ENCODE measurements at places on chromosomes 2 and 18. TPM values are rescaled to one million over a fixed set of nuclear protein-coding genes. Genes with fewer than 3 reads are reported as not detected.

DNA sequence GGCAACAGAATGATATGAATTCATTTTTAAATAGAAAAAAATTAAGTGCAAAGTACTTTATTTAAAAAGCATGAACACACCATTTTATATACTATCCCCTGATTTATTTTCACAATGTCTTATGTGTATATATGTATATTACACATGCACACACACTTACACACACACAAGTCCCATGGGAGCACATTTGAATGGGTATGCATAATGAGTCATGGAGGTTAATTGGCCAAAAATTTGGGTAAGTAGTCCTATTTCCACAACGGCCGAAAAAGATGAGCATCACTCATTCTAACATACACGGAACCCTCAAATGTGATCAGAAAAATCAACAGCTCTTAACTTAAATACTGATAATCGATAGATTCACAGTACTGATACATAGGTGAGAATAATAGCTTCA, 97.4 kb upstream of the NABP1 start:
- H3K36me3 ChIP-seq = no peaks in the 10 kb centered on the region
- peak; percentile 10 for DNase-seq
- H3K27me3 ChIP-seq = no peaks in the 10 kb centered on the region

DNA sequence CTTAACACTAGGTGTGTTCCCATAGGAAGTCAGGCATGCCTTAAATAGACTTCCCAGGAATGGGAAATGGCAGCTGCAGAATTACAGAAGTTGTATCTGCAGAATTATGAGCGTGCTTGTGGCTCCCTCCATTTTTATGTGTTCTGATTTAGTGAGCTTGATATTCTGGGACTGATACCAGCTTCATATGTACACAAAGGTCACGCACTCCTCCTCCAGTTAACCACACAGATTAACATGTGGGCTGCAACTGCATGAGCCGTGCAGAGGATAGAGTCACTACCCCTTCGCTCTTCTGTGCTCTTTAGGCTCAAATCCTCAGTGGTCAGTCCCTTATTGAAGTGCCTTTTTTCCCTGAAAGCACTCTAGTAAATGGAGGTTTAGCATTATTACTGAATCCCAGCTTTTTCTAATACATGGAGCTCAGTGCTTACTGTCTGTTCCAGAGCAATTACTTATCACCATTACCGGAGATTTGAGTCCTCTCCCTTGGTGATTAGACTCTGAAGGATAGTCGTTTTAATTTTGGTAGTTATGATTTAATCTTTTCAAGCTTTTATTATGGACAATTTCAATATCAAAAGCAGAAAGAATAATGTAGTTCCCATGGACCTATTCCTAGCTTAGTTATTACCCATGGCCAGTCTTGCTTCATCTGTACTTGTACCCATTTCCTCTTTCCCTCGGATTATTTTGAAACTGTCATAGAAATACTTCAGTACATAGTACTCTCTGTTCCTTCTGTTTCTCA, 238.3 kb downstream of the PRKCE start:
- peaks cover 9% of the 10 kb centered on the region for H3K4me1 ChIP-seq
- H3K27me3 ChIP-seq = no peaks in the 10 kb centered on the region
- DNase-seq = no peak
- H3K36me3 ChIP-seq = no peaks in the 10 kb centered on the region

DNA sequence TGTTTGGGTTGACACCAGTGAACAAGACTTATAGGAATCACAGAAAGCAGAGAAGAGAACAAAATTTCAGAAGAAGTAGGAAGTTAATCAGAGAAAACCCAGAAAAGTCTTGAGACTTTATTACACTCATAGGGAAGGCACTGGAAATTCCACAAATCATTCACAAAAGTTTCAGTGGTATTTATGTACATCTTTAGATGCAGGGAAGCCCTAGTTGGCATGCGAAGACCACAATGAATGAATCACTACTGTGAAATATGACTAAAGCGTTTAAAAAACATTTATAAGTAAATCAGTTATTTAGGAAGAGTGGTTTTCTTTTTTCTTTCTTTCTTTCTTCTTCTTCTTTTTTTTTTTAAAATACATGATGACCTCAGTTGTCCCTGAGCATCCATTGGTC, 105.1 kb downstream of the NUP35 start:
- H3K27ac ChIP-seq = no peak overlapping the region
- no peaks in the 10 kb centered on the region for H3K36me3 ChIP-seq
- no peaks in the 10 kb centered on the region for H3K27me3 ChIP-seq
- DNase-seq = no peak
- H3K4me3 ChIP-seq = no peak overlapping the region

- H3K27ac ChIP-seq = no peak overlapping the region
- no peak overlapping the region for H3K4me3 ChIP-seq
- no peaks in the 10 kb centered on the region for H3K36me3 ChIP-seq
- H3K4me1 ChIP-seq = no peaks in the 10 kb centered on the region
- no peaks in the 10 kb centered on the region for H3K27me3 ChIP-seq
Observed at GRCh38 chr2:45439788-45440773, 171.0 kb downstream of the SRBD1 start.

- H3K4me3 ChIP-seq = no peak overlapping the region
- H3K27me3 ChIP-seq = no peaks in the 10 kb centered on the region
- no peaks in the 10 kb centered on the region for H3K4me1 ChIP-seq
- H3K36me3 ChIP-seq = no peaks in the 10 kb centered on the region
Observed at GRCh38 chr2:205988274-205988673, 97.7 kb downstream of the INO80D start.

GRCh38 chr2:203928849-203929248, 7.7 kb upstream of the ICOS start:
- no peaks in the 10 kb centered on the region for H3K27me3 ChIP-seq
- no peaks in the 10 kb centered on the region for H3K4me1 ChIP-seq

HOXD12 gene
- 0.58 TPM for total RNA-seq

ME2 gene
- 55.3 TPM for total RNA-seq

RGPD4 gene
- total RNA-seq = not detected

COL3A1 gene
- total RNA-seq = 23.7 TPM

CDH19 gene
- not detected for total RNA-seq

LAMA1 gene
- total RNA-seq = not detected

HOXD10 gene
- total RNA-seq = 88.6 TPM

MALL gene
- total RNA-seq = 0.24 TPM

DUSP19 gene
- total RNA-seq = 6.4 TPM
